ENCODE measurements at places on chromosomes 7 and 10.

DNA sequence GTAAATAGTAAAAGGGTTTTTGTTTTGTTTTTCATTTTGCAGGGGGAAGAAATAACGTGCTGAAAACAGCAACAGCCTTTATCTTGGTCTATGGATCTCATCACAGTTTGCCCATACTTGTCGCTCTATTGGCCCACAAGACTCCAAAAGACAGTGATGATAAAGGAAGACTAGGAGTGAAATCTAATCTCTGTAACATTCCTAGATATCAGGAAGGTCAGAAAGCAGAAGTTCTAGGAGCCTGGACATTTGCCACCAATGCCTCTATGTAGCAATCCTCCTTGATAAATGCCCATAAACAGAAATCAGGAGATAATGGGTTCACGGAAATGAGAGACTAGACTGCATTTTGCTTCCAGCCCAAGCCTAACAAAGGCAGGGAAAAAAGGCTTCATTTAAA is 8.9 kb downstream of the CUBN start:
- DNase-seq, result no peak

- peak; percentile 28 for DNase-seq
Measured at GRCh38 chr10:119734396-119735332, 8.8 kb downstream of the INPP5F start.

GRCh38 chr7:73734619-73735527 is 3.7 kb downstream of the ABHD11 start:
- DNase-seq, result peak; percentile 88

DNA sequence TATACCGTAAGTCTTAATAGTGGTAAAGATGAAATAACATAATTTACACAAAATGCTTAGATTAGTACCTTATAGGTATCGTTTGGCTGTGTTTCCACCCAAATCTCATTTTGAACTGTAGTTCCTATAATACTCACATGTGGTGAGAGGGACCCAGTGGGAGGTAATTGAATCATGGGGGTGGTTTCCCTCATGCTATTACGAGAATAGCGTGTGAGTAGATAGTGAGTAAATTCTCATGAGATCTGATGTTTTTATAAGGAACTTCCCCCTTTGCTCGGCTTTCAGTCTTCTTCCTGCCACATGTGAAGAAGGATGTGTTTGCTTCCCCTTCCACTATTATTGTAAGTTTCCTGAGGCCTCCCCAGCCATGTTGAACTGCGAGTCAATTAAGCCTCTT is 426.3 kb upstream of the POT1 start:
- peak; percentile 71 for DNase-seq

DNA sequence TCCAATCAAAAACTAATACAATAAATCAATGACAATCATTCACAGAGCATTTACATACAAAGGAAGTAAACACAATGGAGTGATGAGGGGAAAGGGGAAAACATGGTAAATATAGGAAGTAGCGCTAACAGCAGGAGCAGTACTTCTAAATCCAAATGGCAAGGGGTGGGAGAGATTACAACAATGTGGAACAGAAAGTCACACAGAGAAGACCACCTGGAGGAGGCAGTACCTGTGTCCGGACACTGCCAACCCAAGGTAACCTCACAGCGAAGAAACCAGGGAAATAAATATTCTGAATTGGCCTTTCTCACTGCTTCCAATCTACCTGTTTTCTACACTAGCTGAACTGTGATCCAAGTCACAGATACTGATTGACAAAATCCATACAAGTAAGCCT is 58.2 kb downstream of the ABI1 start:
- no peak for DNase-seq

DNA sequence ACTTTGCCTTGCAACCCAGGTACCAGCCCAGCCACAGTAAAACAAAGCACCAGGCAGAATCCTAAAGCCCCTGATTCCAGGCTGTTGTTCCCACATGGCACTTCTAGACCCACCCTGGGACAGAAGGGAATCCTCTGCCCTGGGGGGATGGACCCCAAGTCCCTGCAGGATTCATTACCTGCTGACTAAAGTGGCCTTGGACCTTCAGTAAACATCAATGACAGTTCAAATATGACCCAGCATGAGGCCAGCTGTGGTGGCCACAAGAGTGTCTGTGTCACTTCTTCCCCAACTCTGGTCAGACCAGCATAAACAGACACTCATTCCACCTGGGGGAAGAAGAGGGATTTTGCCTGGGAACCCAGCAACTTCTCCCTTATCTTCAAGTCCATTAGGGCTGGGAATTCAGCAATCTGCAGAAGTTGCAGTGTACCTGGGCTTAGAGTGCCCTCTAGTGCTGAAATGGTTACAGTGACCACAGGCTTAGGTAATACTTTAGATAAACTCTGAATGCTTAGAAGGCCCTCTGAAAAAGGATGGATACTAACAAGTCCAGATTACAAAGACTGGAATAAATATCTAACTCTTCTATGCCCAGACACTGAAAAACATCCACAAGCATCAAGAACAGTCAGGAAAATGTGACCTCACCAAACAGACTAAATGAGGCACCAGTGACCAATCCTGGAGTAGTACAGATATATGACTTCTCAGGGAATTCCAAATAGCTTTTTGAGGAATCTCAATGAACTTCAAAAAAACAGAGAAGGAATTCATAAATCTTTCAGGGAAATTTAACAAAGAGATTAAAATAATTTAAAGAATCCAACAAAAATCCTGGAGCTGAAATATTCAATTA is 108.5 kb upstream of the TMEM168 start:
- peak; percentile 69 for DNase-seq

DNA sequence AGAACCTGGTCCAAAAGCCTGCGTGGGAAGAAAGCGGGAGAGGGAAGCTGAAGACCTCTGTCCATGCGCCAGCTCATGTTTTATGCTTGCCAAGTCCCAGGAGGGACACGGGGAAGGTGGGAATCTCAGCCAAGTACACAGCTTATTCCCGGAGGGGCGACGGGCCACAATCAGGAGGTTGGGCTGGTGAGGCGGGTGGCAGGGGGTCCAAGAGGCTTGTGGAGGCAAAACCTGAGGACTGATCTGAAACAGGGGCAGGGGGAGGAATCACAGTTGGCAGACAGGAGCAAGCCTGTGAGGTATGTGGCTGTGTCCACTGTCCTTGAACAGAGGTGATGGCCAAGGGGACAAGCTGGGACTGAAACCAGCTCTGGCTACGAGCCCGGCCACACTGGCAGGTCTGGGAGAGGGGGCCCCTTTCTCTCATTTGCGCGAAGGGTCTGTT is 38.0 kb upstream of the LEP start:
- no peak for DNase-seq

DNA sequence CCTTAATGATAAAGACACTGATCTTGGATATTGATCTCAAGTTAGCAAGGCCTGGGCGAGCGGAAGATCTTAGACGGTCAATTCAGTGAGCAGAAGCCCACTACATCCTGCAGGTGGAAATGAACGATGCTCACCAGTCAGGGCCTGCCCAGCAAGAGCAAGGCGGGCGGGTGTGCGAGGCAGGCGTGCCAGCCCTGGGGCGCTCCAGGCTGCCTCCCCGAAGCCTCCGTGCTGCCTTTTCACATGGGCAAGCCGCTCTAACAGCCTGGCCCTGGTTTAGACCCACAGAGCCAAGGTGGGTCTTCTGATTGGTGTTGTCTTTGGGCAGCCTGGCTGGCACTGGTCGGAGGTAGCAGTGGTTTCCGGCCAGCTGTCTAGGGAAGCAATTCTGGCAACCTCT is 475.1 kb upstream of the FOXK1 start:
- no peak for DNase-seq

GRCh38 chr7:87797798-87798403 is 78.3 kb downstream of the SLC25A40 start:
- peak; percentile 48 for DNase-seq

Data from fibroblast of skin of scalp (primary cell).